ENCODE measurements at places on chromosomes 7 and 10.

- DNase-seq = no peak
These were observed 651 bp upstream of the SKAP2 start for GRCh38 chr7:26865094-26865388.

GRCh38 chr7:137302081-137302480 lies 41.5 kb downstream of the PTN start:
- DNase-seq = no peak

- no peak for DNase-seq
These were observed 14.8 kb downstream of the TRPV6 start for GRCh38 chr7:142870566-142871259.

- no peak for DNase-seq
These were observed 155.8 kb upstream of the LANCL2 start for GRCh38 chr7:55209366-55209765.

GRCh38 chr7:49926720-49927119 lies 153.3 kb downstream of the VWC2 start:
- no peak for DNase-seq

DNA sequence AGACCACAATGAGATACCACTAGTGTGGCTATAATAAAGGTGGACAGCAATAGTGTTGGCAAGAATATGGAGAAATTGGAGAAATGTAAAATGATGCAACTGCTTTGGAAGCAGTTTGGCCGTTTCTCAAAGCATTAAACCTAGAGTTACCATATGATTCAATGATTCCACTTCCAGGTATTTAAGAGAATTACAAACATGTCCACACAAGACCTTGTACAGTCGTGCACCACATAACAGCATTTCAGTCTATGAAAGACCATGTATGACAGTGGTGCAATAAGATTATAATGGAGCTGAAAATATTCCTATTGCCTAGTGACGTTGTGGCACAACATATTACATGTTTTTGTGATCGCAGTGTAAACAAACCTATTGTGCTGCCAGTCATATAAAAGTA lies 29.6 kb downstream of the CCDC172 start:
- DNase-seq = no peak

DNA sequence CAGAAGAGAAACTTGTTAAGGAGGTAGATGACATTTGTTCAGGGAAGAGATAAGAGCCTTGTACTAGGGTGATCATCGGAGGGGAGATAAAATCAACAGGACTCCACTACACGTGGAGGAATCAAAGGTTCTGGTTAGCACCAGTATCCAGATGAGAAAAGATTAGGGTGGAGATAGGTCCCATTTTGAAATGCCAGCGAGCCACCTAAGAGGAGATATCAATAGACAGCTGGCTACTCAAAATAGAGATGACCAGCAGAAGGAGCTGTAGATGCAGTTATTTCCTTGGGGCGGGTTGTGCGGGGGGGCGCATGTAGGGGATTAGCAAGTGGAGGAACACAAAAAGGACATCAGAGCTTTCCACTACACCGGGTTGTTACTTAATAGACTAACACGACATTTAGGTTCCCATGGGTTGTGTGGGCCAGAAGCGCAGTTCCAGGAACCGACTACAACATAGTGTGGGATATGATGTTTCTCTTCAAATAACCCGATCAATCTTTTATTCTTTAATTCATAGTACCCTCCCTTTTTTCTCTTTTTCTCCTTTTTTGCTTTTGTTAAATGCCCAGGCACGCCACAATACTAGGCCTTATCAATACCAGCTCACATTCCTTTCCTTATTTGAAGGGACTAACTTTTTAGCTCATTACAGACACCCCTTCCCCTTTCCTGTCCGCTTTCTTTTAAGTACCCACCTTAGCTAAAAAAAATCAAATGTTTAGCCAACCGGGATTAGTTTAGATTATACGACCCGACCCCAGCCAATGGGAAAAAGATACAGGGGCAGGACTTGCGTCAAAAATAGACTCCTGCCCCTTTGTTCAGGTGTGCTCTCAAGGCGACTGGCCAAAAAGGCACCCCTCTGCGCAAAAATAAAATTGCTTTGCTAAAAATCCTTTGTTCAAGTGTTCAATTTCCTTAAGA lies 2.0 kb upstream of the KIF11 start:
- no peak for DNase-seq

DNA sequence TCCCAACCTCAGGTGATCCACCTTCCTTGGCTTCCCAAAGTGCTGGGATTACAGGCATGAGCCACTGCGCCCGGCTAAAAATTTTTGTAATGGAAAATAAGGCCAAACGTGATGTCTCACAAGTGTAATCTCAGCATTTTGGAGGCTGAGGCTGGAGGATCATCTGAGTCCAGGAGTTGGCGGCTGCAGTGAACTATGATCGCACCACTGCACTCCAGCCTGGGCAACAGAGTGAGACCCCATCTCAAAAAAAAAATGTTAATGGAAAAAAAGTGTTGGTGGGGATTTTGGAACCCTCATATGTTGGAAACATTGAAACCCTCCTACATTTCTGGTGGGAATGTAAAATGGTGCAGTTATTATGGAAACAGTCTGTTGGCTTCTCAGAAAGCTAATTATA lies 2.7 kb upstream of the SRPK2 start:
- DNase-seq = no peak

DNA sequence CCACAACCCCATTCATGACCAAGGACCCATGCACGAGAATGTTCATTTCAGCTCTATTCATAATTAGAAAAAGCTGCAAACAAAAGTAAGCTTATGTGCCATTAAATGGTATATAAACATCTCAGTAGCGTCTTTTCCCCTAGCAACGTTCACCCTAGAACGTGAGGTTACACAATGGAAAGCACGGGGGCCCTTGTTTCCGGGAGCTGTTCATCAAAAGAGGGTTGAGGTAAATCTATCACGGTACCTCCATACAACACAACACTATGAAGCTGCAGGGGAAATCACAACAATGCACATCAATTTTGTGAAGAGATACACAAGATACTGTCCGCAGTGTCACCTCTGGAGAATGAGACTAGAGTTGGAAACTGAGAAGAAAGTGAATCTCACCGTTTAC lies 80.9 kb upstream of the DDC start:
- DNase-seq = no peak

- peak; percentile 94 for DNase-seq
These were observed 24.9 kb downstream of the SFR1 start for GRCh38 chr10:104146882-104147281.

DNA sequence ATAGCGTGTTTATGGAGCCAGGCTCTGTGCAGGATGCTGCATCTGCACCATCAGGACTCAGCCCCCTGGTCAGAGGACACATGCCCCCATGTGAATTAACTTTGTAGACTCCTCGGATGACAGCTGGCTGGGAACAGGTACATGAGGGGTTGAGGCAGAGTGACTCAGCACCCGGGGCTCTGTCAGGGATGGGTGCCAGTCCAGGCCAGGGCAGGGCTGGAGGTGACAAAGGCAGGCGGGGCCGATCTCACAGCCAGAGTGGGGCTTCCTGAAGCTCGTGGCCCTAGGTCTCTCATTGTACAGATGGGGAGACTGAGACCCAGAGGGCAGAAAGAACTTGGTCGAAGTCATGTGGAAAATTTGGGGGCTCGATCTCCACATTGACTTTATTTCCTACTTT lies 35.3 kb upstream of the PCBD1 start:
- no peak for DNase-seq

- no peak for DNase-seq
These were observed 10.1 kb downstream of the PAPOLB start for GRCh38 chr7:4851459-4852422.

DNA sequence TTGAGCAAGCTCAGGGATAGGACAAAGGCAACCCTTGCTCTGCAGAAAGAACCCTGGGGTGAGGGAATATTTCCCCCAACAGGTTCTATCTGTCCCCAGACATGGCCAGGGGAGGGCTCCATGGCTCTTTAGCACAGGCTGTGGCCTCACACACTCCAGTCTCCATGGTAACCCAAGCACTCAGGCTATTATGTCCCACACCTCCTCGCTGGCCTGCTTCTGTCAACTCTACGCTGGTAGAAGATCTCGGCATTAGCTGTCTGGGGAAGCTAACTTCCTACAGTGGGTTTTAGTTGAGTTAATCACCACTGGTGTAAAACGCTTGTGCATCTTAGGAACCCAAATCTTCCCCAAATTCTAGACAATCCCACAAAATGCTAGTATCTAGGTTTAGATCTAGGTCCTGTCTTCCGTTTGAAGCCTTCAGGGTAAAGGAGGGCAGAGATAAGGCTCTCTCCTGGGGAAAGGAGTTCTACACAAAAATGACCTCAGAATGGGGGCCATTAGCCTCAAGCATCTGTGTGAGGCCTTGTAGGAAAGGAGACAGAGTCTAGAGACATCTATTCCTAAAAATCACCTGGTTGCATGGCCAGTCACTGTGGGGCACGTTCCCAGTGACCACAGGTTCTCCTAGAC lies 36.7 kb upstream of the SLIT1 start:
- DNase-seq = peak; percentile 4

DNA sequence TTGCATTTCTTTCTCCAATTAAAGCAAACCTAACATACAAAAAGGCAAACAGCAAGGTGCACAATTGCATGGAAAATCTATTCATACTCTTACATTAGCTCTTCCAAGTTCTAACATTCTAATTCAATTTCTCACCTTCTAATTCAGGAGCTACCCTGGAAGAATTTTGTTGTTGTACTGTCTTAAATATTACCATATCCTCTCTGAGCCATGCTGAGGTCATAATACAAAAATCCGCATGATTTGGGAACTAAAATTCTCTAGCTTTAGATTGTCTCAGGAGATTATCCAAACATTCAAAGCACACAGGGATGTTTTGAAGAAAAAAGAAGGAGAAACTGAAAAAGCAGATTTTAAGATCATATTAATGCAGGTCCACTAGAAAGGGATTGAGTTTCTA lies 229.9 kb downstream of the KIAA1217 start:
- DNase-seq = no peak

- no peak for DNase-seq
These were observed 228.4 kb upstream of the DGKB start for GRCh38 chr7:15130666-15131541.

- no peak for DNase-seq
These were observed 122.0 kb downstream of the TPK1 start for GRCh38 chr7:144713850-144714249.

DNA sequence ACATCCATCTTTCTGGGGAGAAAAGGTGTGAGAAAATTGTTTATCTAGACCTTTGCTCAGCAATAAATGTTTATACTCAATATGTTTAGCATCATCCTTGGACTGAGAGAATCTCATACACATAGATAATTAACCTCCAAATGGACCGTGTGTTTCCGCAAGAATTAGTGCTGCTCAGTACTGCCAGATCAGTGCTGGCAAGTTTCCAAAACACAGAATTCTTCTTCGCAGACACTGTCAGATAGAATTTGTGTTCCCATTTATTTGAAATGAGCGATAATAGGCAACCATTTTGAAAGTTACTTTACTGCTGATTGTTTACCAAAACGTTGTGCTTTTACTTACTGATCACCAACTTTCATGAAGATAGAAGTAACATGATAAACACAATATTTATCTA lies 33.7 kb downstream of the STAMBPL1 start:
- DNase-seq = no peak

- peak; percentile 92 for DNase-seq
These were observed at the start of the genes CNPY4 and TAF6 for GRCh38 chr7:100119072-100119969. Gene CNPY4, plus strand, starts transcription at chr7:100119634. Its CDS starts 111 bp downstream, at chr7:100119745. Gene TAF6, minus strand, starts transcription at chr7:100119358. Its CDS starts 5,149 bp downstream, at chr7:100114209.

DNA sequence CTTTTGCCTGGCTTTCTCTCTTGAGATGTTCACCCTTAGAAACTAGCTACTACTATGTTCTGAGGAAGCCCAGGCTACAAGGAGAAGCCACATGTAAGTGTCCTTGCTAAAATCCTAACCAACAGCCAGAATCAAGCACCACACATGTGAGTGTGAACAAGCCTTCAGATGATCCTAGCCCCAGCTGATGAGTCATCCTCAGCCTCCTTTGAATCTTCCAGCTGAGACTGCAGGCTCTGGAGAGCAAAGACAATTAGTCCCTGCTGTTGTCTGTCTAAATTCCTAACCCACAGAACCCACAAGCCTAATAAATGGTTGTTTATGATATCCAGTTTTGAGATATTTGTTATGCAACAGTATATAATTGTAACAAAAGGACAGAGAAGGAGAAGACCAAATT lies 92.8 kb upstream of the TAC1 start:
- no peak for DNase-seq

DNA sequence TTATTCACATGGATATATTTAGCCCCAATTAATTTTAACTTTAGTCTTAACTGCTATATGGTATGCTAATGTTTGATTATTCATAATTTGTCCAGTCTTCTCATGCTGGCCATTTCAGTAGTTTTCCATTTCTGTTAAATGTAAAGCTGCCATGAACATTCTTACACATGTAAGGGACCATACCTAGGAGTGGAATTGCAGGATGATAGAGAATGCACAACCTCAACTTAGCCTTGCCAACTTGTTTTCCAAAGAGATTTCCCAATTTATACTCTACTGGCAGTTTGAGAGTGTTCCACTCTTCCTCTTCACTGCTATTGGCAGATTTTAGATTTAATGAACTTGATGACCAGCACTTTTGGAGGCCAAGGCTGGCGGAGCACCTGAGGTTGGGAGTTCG lies 68.2 kb downstream of the FANK1 start:
- no peak for DNase-seq

DNA sequence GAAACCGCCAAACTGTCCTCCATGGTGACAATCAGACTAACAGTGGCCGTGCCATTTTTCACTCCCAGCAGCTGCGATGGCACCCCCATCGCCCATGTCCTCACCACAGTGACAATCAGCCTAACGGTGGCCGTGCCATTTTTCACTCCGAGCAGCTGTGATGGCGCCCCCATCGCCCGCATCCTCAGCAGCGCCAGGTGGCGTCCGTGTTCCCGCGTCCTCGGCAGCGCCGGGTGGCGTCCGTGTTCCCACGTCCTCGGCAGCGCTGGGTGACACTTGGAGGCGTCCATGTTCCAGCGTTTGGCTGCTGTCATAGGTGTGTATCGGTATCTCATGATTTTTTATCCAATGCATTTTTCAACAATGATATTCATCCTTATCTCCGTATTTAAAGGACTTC lies 267.3 kb downstream of the PTPRN2 start:
- no peak for DNase-seq

DNA sequence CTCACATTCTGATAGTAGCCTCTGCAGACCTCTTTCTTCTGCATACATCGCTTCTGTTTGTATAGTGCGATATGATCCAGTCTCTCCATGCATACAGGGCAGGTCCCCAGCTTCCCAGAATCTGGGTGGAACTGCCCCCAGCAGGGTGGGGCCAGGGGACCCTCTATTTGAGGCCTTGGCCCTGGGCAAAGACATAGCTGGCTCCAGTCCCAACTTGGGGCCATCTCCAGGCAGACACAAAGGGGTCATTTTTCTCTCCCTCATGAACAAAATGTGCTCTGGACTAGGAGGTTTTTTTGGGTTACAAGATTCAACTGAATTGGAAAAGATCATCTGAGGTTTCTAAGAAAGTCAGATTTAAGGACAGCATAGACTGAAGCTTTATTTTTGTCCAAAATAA lies 21.1 kb upstream of the HSPA12A start:
- DNase-seq = peak; percentile 66

- no peak for DNase-seq
These were observed 39.4 kb downstream of the CHST15 start for GRCh38 chr10:124053971-124054370.
